ENCODE measurements at places on chromosomes 2 and 18.

GRCh38 chr2:192571636-192572035, 376.9 kb upstream of the TMEFF2 start:
- DNase-seq: no peak

DNA sequence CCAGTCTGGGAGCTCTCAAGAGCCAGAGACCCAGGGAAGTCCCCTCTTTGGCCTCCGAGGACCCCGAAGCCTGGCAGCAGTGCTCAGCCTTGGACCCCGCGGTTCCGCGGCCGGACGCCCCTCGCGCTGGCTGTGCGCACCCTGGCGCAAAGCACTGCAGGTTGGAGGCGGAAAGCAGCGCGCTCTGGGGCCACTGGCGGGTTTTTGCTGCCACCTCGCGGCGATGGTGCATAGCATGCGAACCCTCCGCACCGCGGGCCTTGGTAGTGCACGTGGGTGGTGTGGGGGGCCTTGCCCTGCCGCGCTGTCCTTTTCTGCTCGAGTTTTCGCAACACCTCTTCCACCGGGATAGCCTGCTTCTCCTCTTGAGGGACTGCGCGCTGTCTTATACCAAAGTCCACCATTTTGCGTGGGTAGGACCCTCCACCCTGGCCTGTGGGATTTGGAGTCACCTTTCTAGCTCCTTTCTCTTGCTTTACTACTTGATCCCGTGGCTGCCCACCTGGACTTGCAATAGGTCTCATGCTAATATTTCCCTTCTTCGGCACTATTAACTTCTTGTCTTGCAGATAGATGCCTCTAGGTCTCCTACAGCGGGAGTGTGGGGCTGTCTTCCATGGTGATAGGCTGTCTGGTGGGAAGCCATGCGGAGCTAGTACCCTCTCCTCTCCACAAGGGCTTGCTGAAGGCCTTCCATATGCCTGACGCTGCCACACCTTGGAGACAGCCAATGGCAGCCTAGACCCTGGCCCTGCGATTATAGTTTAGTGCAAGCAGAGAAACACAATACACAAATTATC, 14.3 kb downstream of the SIX3 start:
- no peak for DNase-seq

GRCh38 chr18:26386441-26386840, 160.2 kb downstream of the TAF4B start:
- no peak for DNase-seq

- no peak for DNase-seq
Measured at GRCh38 chr2:95316466-95317122, 19.4 kb downstream of the KCNIP3 start.

GRCh38 chr2:128623776-128624761, 305.4 kb upstream of the HS6ST1 start:
- peak; percentile 83 for DNase-seq

- DNase-seq: no peak
Measured at GRCh38 chr18:1846640-1847039, 724.7 kb downstream of the METTL4 start.

GRCh38 chr2:23199115-23199918, 185.7 kb upstream of the KLHL29 start:
- no peak for DNase-seq

- no peak for DNase-seq
Measured at GRCh38 chr2:109466674-109467575, 146.8 kb downstream of the SEPTIN10 start.

DNA sequence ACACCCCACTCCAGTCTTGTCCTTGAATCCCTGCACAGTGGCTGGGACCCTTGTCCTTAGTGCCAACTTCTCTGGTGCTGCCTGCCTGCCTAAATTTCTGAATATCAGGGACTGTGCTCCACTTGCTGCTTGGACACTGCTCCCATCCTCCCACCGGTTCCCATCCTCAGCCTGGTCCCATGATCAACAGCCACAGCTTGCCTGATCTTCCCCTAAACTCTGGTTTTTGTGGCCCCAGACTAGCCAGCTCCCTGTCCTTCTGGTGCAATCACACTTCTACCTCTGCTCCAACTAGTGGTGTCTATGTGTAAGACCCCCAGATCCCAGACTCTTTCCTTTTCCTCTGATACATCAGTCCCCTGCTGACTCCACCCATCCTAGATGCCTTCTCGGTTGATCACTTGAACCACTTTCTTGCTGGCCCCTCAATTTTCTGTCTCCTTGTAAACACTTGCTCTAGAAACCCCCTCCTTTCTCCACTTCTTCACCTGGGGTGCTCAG, 37.2 kb upstream of the POLE4 start:
- DNase-seq: no peak

GRCh38 chr2:223056701-223057418, 4.9 kb downstream of the KCNE4 start:
- DNase-seq: peak; percentile 71

GRCh38 chr2:26712486-26713465, 20.3 kb downstream of the KCNK3 start:
- no peak for DNase-seq

GRCh38 chr18:26893996-26894395, 28.5 kb upstream of the AQP4 start:
- DNase-seq: no peak

DNA sequence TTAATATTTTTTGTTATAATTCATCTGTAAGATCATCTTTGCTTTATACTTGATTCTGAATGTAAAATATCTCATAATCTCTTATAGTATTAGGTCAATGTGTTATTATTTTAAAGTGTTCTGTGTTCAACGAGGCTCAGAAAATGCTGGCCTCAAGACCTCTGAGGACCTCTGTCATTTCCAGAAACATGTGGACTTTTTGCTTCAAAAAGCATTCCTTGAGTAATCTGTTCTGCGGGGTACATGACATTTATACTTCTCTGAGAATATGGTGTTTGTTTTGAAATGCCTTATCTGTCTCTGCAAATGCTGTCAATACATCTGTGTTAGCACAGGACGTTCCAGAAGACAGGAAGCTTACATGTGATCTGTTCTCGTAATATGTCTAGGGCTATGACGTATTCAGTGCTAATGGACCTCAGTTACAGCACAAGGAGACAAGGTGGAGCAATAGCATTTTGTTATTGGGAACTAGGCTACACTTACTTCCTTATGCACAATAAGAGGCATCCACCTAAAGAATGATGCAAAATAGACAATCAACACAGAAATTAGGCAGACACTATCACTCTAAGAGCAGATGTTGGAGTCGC, 37.6 kb upstream of the IL1RL1 start:
- peak; percentile 86 for DNase-seq

- DNase-seq: no peak
Measured at GRCh38 chr2:136434251-136434715, 316.3 kb upstream of the CXCR4 start.

- DNase-seq: no peak
Measured at GRCh38 chr2:231676243-231676642, 32.1 kb upstream of the PTMA start.

DNA sequence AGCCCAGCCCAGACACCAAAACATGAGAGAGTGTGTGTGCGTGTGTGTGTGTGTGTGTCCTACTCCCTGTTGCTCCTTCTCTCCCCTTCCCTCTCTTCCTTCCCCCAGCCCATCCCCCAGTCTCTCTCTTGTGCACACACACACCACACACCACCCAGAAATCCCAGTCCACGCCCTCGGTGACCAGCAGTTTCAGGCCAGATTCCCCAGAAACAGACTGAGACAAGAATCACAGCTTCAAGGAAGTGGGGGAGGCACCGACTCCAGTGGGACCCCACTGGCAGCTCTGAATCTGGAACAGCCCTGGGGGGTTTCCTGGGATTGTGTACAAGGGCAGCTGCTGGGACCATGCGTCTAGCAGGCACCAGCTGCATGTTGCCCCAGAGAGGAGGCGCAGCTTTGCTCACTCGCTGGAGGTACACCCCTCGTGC, 113.5 kb downstream of the NDUFA10 start:
- no peak for DNase-seq

- no peak for DNase-seq
Measured at GRCh38 chr2:159922563-159922962, 124.6 kb upstream of the CD302 start.

DNA sequence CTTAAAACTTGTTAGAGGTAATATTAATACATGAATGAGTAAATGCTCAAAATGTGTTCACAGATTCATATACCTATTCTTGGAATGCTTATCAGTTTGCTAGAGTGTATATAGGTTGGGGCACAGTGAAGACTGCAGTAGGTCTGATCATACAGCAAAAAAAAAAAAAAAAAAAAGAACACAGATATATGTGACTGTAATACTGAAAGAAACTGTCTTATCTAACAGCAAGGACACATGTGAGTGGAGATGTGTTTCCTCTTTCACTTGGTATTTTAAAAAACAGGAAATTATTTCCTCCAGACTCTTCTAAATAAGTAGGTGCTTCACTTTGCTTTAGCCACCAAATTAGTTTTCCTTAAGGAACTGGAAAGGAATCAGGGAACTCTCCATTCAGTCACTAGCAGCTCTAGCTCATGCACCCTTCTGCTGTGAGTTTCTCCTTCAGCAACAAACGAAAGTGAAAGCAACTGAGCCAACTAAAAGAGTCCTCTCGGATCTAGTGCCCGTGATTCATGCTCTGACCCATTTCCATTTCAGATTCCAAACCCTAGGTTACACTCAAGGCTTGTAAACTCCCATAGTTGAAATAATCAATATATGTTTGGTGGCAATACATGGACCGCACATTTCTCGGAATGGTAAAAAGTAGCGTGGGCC, 98.5 kb downstream of the DSEL start:
- no peak for DNase-seq

DNA sequence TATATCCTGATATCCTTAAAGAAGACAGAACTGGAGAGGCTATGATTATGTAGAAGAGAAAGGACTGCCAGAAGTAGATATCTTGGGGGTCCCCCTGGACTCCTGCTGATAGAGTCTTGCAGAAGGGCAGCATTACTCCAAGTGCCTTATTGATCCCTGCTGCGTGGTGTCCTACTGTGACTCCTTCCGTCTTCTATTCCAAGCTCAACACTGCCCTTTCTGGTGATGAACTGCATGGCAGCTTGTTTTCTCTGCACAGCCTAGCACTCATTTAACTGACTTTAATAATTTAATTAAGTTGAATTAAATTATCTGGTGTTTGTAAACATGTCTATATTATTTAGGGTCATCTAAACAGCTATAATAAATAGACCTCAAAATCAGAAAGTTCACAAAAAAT, 194.1 kb upstream of the DSEL start:
- no peak for DNase-seq

DNA sequence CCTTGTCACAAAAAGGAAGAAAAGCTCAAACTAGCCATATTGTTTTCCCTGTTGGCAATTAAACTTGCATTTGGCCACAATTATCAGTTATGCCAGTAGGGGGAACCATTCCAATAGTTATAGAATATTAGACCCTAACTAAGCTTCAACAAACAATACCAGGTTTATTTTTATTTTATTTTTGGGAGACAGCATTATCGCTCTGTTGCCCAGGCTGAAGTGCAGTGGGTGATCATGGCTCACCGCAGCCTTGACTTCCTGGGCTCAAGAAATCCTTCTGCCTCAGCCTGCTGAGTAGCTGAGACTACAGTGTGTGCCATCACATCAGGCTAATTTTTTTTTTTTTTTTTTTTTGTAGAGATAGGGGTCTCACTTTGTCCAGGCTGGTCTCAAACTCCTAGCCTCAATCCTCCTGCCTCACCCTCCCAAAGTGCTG, 102.1 kb downstream of the ATAD2B start:
- no peak for DNase-seq

DNA sequence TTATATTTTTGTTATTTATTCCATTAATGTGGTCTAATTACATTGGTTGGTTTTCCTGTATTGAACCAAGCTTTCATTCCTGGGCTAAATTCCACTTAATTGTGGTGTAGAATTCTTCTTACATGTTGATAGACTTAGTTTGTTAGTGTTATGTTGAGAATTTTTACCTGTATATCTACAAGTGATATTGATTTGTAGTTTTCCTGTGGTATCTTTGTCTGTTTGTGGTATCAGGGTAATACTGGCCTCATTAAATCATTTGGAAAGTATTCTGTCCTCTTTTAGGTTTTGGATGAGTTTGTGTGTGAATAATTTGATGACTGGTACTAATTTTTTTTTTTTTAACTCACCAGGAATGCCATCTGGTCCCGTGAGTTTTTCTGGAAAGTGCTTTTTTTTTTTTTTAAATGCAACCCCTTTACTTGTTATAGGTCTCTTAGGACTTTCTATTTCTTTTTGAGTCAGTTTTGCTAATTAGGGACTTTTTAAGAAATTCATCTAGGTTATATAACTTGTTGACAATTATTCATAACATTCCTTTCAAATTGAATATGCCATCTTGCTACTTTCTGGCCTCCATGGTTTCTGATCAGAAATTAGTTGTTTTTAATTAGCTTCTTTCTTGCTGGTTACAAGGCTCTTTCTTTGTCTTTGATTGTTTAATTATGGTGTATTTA, 232.8 kb downstream of the CCDC85A start:
- DNase-seq: no peak

GRCh38 chr2:219737270-219737691, 109.9 kb downstream of the SLC4A3 start:
- DNase-seq: no peak

DNA sequence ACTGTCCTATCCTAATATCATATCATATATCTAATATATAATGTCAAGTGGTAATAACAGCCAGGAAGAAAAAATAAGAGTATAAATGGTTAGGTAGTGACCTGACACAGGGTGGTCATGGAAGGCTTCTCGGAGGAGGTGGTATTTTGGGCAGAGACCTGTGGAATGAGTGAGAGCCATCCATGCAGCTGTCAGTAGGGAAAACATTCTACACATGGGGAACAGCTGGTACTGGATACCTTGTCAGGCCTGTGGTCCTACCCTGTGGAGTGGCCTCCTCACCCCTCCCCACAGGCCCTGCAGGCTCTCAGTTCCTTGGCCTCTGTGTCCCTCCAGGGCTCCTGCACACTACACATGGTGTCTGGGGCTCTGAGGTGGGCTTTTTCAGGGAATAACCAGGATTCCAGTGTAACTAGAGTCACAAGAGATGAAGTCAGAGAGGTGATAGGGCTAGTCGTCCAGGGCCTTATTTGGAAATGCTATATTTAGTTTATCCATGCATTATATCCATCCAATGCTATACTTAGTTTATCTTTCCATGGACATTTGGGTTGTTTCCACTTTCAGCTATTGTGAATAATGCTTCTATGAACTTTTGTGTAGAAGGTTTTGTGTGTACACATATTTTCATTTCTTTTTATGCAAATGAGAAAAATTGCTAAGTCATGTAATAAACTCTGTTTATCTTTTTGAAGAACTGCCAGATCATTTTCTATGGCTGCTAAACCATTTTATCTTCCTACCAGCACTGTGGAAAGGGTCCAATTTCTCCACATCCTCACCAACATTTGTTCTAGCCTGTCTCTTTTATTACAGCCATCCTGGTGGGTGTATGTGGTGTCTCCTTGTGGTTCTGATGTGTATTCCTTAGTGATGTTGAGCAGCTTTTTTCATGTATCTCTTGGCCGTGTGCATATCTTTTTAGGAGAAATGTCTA, 75.6 kb downstream of the TPGS2 start:
- no peak for DNase-seq

- no peak for DNase-seq
Measured at GRCh38 chr2:135317375-135317774, 213.6 kb downstream of the ZRANB3 start.

GRCh38 chr2:71462056-71462605, 8.8 kb downstream of the DYSF start:
- no peak for DNase-seq

- no peak for DNase-seq
Measured at GRCh38 chr2:11861044-11861443, 114.6 kb downstream of the LPIN1 start.

All from skeletal muscle cell (primary cell).